CD8-positive, alpha-beta T cell (primary cell): ENCODE measurements at places on chromosomes 13 and 19.

- peak; percentile 48 for DNase-seq
These were observed 366.4 kb downstream of the KLF12 start for GRCh38 chr13:73767747-73768315.

- peak; percentile 35 for DNase-seq
These were observed 39.3 kb downstream of the MBNL2 start for GRCh38 chr13:97261254-97262005.

DNA sequence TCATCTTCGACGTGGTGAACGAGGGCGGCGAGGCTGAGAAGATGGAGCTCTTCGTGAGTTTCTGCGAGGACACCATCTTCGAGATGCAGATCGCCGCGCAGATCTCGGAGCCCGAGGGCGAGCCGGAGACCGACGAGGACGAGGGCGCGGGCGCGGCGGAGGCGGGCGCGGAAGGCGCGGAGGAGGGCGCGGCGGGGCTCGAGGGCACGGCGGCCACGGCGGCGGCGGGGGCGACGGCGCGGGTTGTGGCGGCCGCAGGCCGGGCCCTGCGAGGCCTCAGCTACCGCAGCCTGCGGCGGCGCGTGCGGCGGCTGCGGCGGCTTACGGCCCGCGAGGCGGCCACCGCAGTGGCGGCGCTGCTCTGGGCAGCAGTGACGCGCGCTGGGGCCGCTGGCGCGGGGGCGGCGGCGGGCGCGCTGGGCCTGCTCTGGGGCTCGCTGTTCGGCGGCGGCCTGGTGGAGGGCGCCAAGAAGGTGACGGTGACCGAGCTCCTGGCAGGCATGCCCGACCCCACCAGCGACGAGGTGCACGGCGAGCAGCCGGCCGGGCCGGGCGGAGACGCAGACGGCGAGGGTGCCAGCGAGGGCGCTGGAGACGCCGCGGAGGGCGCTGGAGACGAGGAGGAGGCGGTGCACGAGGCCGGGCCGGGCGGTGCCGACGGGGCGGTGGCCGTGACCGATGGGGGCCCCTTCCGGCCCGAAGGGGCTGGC, 52.6 kb downstream of the MAP4K1 start:
- no peak for DNase-seq

- no peak for DNase-seq
These were observed 12.1 kb upstream of the ZNF254 start for GRCh38 chr19:24074720-24075454.

GRCh38 chr19:18558604-18559003, 934 bp downstream of the KXD1 start:
- no peak for DNase-seq

DNA sequence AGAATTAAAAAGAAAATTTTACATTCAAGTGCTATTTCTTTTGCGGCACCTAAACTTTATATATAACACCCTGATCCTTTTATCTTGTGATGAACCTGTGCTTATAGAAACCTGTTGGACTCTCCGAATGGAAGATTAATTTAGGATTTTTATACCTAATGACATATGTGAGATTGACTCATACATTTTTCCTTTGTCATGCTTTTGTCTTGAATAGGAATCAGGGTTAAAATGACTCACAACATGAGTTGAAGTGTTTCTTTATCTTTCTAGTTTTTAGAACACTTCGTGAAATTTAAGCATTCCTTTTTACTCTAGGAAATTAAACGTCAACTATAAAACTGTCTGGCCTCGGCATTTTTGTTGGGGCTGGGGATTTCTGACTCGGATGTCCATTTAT, 378.9 kb downstream of the PCDH20 start:
- no peak for DNase-seq

DNA sequence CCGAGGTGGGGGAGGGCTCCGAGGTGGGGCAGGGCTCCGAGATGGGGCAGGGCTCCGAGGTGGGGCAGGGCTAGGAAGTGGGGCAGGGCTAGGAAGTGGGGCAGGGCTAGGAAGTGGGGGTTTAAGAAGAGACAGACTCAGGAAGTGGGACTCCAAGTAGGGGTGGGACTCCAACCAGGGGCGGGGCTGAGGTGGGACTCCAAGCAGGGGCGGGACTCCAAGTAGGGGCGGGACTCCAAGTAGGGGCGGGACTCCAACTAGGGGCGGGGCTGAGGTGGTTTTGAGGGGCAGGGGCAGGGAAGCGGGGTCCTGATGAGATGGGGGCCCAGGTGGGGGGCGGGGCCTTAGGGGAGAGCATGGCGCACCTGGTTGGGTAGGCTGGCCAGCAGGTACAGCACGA, 13.6 kb downstream of the CFD start:
- DNase-seq: peak; percentile 94

GRCh38 chr19:862581-863314, 3.3 kb downstream of the CFD start:
- peak; percentile 70 for DNase-seq

DNA sequence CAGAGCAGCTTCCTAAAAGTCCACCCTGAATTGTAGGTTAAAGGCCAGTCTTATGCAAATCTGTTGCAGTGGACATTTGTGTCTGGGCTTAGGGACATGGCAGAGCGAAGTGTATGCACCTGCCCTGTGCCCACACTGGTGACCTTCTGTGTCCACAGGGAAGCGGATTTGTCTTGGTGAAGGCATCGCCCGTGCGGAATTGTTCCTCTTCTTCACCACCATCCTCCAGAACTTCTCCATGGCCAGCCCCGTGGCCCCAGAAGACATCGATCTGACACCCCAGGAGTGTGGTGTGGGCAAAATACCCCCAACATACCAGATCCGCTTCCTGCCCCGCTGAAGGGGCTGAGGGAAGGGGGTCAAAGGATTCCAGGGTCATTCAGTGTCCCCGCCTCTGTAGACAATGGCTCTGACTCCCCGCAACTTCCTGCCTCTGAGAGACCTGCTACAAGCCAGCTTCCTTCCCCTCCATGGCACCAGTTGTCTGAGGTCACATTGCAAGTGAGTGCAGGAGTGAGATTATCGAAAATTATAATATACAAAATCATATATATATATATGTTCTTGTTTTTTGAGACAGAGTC, 25.5 kb downstream of the CYP2B6 start:
- no peak for DNase-seq

GRCh38 chr13:31649766-31650165, 89.6 kb upstream of the RXFP2 start:
- DNase-seq: no peak

- DNase-seq: no peak
These were observed 28.7 kb downstream of the ATP8B3 start for GRCh38 chr19:1783354-1783753.

GRCh38 chr13:85132986-85133385, 666.2 kb downstream of the SLITRK6 start:
- DNase-seq: no peak

DNA sequence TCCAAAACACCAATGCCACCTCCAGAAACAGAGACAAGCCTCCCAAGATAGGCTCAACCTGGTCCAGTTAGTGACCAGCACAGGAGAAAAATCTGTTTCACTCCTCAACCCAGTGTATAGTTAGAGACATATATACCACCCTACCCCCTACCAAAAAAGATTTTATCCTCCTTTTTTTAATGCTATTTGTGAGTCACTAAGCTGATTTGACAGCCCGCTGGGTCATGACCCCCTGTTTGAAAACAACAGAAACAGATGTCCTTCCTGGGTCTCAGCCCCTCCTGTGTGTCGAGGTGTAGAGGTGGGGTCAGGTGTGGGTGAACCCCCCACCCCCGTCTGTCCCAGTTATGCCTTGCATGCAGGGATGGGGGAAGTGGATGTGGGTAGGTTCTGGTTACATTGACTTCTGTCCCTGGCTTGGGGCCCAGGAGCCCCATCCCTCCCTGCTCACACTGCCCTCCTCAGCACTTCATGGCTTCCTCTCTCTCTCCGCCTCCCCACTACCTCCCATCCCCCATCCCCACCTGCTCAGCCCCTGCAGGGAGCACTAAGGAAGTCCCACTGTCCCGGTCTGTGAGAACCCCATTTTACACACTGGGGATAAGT, 14.0 kb upstream of the TOMM40 start:
- no peak for DNase-seq

DNA sequence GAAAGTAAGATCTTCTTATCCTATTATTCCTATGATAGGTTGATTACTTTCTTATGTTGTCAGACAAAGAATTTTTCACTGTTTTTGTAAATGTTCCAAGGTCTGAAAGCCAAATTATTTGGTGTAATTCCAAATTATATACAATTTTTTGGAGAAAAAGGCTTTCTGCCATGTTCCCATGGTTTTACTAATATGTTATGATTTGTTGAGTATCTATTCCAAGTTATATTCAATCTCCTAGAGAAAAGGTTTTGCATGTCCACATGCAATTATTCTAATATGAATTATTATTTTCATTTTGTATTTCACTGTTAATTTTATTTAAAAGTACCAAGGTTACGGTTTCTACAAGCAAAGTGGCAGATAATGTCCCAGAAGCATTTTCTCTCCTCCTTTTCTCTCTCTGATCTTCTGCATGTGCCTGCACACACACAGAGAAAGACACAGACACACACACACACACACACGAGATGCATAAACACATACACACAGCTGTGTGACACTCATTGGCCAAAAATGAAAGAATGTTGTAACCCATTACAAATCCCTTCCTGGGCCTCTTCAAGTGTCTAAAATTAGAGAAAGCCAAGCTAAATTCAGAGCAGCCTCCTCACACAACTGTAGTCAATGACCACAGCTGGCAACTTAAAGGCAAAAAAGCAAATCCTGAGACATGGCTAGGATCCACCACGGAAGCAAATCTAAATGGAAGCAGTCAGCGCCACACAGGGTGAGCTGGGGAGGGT, 621.0 kb downstream of the EFNB2 start:
- no peak for DNase-seq

DNA sequence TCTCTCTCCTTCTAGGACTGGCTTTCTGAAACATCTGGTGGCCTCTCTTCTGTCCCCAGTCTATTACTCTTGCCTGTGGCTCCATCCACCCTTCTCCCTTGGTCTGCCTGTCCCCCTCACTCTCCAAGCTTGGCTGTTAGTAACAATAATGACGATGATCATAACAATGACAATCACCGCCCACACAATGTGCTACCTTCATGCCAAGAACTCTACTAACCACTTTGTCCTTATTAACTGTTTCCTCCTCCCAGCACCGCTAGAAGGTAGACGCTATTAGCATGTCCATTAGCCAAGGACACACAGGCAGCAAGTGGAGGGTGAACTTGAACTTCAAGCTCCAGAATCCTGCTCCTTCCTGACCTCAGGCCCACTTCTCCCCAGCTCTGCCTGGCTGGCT, 2.7 kb downstream of the GYS1 start:
- DNase-seq: no peak

GRCh38 chr19:12745166-12745897, 6.3 kb upstream of the BEST2 start:
- no peak for DNase-seq

- no peak for DNase-seq
These were observed 74.4 kb downstream of the TNFRSF19 start for GRCh38 chr13:23644527-23645138.

- DNase-seq: no peak
These were observed 12.3 kb downstream of the ELSPBP1 start for GRCh38 chr19:48006762-48007161.

GRCh38 chr13:107057028-107057631, 489.2 kb upstream of the ARGLU1 start:
- no peak for DNase-seq

DNA sequence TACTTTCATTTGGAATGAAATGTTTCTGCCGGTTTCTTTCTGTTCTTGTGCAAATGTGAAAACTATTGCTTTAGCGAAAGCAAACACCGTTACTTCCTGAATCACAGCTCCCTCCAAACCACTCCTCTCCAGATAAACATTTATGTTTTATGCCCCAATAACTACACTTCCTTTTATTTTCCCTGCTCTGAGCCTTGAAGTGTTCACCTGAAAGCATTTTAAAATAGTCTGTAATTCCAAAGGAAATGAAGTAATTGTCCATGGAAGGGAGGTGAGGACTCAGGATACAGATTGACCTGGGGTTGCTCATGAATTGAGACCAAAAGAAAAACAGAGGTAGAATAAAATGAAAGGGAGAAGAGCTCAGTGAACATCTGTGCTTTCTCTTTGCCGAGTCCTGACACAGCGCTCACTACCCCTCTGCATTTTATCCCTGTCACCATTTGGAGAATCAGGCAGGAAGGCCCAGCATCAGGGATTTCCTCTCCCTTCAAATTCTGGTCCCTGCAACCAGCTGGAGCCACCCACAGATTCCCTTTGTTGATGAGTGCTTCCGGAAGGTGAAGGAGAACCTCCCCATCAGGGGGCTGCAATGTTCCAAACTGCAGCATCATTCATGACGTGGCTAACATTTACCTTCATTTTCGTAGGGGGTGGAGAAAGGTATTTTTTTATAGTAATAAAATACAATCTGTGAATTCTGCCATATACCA, 171.9 kb downstream of the ITGBL1 start:
- no peak for DNase-seq

DNA sequence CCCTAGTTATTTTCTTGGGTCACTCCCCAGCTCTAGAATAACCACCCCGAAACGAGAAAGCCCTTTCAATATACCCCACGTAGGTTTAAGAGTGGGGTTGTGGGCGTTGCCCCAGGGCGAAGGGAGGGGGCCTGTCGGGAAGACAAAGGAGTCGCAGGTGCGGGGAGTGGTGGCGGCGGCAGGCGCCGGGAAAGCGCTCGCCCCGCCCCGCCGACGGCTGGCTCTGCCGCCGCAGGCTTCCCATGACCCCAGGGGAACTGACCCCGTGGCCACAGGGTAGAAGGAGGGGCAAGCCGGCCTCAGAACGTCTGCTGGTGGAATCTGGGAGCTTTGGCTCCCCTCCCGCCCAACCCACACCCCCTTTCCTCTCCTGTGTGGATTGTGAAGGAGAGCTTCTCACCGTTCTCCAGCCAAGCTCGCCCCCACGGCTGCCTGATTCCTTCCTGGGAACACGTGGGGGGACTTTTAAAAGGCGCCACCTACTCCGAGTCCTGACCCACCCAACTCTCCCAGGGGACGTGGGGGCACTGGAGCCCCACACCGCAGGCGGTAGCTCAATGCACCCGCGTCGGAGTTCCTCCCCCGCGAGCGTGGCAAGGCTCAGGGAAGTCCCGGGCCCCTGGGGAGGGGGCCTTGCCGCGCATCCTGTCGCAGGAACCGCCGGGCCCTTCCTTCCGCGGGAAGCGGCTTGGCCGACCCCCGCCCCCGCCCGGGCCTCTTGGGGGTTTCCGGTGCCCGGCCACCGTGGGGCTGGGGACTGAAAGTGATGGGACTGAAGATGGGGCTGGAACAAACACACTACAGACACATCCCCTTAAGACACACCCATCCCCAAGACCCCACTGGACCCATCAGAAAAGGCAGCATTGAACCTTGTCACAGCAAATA, 5.5 kb downstream of the IER2 start:
- peak; percentile 69 for DNase-seq

- peak; percentile 48 for DNase-seq
These were observed 539 bp downstream of the PLD3 start for GRCh38 chr19:40348961-40349507.

GRCh38 chr13:21929400-21929799, 258.5 kb downstream of the FGF9 start:
- no peak for DNase-seq

DNA sequence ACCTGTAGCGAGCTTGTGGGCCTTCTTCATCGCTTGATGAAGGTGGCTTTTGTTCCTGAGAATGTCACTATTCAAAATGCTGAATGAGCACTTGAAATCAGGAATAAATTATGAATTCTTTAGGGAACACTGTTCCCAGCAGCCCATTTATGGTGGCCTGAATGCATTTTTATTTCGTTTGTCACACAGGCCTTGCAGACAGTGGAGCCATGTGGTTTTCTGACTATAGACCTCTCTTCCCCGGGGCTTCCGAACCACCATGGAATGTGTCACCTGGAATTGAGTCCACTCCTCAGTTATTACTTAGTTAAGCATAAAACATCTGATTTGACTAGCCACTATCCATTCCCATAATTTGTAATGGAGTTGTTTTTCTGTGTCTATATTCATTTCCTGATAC, 396.9 kb downstream of the IRS2 start:
- DNase-seq: no peak
